ENCODE measurements at places on chromosomes 16 and 17. TPM values are rescaled to one million over a fixed set of nuclear protein-coding genes. Genes with fewer than 3 reads are reported as not detected.

GGA3 gene
- total RNA-seq: 24.8 TPM

GRCh38 chr17:66830451-66830850 is 4.5 kb upstream of the CACNG5 start:
- no peak for DNase-seq

- DNase-seq: no peak
Observed at GRCh38 chr17:8966926-8967325, 1.4 kb upstream of the PIK3R5 start.

DNA sequence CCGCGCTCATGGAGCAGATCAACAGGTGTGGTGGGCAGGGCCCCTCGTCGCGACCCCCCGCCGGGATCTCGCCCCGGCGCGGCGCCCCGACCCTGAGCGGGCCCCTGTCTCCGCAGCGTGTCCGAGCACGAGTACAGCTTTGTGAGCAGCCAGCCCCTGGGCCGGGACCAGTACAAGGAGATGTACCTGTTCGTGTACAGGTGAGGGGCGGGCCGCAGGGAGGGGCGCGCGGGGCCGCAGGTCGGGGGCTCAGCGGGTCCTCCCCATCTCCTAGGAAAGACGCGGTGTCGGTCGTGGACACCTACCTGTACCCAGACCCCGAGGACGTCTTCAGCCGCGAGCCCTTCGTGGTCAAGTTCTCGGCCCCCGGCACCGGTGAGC is 848 bp downstream of the DNASE1L2 start:
- no peak for DNase-seq

GRCh38 chr16:25580041-25580440 is 111.7 kb upstream of the HS3ST4 start:
- DNase-seq: no peak

GRCh38 chr17:77478899-77479298 is 338.1 kb downstream of the SEC14L1 start:
- no peak for DNase-seq

DNA sequence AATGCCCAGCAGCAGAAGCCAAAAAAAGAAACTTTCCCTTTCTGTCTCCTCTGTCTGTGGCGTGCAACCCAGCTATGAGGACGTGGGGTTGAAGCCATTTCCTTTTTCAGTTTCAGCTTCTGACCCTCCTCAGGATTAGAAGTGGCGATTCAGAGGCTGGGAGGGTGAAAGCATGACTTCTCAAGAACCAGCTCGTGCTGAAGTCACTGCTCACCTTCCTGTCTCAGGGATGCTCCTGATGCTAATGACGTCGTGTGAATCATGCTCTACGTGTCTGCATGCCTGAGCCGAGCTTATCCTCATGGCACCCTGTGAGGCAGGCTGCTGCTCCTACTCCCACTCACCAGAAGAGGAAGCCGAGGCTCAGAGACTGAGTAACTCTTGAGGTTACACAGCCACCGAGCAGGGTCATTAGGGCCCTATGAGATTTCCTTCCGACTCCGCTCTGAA is 5.7 kb upstream of the LPO start:
- DNase-seq: peak; percentile 88

TEDC2 gene
- total RNA-seq: 12.0 TPM

- DNase-seq: no peak
Observed at GRCh38 chr17:43671031-43671692, 9.4 kb upstream of the MEOX1 start.

GRCh38 chr16:76856112-76856511 is 334.9 kb upstream of the MON1B start:
- no peak for DNase-seq

DNA sequence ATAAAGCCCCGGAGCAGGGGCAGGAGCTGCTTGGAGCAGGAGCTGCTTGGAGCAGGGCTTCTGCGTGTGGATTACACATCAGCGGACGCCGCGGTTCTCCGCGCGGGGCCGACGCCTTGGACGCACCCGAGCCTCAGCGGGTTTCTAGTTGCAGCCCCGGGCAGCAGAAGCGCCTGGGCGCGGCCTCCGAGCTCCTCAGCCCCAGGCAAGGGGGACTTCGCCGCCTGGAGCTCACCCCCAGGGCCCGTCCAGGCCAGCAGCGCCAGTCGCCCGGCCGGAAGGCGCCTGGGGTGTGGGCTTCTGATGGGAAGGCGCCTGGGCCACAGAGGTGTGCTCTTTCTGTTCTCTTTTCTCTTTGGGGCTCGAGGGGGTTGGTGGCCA is 6.3 kb downstream of the FOXF1 start:
- DNase-seq: no peak

CCL16 gene
- total RNA-seq: not detected

DNA sequence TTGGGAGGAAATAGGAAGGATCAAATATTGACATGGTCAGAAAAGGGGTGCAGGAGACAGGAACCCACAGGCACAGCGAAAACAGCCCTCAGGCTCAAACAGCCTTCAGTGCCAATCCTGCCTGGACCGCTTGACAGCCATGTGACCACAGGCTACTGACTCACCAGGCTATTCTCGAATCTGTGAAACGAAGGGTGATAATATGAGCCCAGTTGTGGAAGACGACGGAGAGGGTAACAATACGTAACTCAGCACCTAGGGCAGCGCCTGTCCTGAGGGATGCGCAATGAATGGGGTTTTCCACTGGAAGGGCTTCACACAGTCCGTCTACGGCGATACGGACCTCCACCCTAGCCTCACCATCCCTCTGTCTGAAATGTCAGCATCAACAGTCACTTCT is 117.3 kb upstream of the RCVRN start:
- DNase-seq: no peak

MT1A gene
- total RNA-seq: not detected

CES3 gene
- not detected for total RNA-seq

- DNase-seq: no peak
Observed at GRCh38 chr17:4048218-4048617, 84.0 kb upstream of the ATP2A3 start.

HID1 gene
- 28.5 TPM for total RNA-seq

GRCh38 chr17:49703557-49704277 is 4.0 kb downstream of the SLC35B1 start:
- no peak for DNase-seq

Measured in kidney epithelial cell (primary cell).